Hypothalamus (tissue), 51 donors: ENCODE measurements at places on chromosomes 16 and 17.

GRCh38 chr16:11050944-11051343 is 106.6 kb downstream of the CLEC16A start:
- no peak for DNase-seq

- DNase-seq: no peak
Measured at GRCh38 chr16:51152691-51153576, 1.9 kb upstream of the SALL1 start.

DNA sequence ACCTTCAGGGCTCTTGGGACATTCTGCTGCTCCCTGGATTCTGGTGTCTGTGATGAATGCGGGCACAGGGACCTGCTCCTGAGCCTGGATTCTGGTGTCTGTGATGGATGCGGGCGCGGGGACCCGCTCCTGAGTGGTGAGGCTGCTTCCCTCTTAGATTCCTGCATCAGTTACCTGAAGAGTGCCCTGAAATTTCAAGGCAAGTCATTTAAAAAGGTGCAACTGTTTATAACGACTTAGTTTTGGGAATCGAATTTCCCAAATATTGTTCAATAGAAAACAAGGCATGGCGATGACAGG is 7.0 kb downstream of the TMEM204 start:
- no peak for DNase-seq

- no peak for DNase-seq
Measured at GRCh38 chr17:37839196-37839978, 84.8 kb upstream of the TBC1D3K start.

DNA sequence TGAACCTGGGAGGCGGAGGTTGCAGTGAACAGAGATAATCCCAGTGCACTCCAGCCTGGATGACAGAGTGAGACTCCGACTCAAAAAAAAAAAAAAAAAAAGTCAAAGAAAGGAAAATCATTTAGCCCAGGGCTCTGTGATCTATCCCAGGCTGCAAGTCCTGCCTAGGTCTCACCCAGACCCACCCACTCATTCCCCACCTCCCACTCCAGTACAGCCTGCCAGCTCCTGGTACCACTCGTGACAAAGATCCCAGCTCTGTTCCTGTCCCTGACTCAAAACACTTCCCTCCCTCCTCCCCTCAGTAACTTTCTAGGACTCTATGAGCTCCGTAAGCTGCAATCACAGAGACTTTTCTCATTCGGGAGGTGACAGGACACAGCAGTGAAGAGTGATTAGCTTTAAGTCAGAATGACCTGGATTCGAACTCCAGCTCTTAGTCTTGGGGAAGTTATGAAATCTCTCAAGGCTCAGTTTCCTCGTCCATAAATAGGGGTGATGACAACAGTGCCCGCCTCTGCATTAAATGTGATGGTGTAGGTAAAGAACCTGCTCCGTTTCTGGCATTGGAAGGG is 28.0 kb upstream of the MRPS23 start:
- DNase-seq: no peak

GRCh38 chr17:56896217-56896967 is 17.5 kb downstream of the TRIM25 start:
- no peak for DNase-seq

- no peak for DNase-seq
Measured at GRCh38 chr16:84236671-84237070, 3.1 kb downstream of the KCNG4 start.

GRCh38 chr17:35073991-35074627 is 10.6 kb upstream of the RFFL start:
- DNase-seq: no peak

DNA sequence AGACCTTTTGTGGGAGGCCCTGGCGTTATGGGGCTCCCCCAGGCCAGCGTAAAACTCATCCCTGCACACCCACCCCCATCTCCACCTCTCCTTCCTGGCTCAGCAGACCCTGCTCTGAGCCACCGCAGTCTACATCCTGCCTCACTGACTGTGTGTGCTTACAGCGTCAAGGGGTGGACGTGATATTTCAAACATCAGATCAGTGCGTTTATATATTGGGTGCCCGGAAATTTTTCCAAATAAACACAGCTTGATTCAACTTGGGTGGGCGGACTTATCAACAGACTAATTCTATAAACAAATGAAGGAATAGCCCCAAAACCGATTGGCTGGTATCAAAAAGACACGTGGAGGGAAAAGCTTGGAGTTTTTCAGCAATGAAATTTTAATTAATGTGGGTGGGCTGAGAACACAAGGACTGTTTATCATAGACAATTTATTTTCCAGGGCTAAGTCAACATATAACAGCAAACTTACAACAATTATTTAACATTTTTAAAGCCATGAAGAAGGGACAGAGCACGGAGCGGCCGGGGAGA is at the start of gene FOXL1:
TSS of gene FOXL1 (plus strand) at position 489 of the 539 bp plus-strand sequence. CDS start 175 bp downstream, outside the sequence.
- no peak for DNase-seq

- DNase-seq: no peak
Measured at GRCh38 chr17:61084260-61084659, 315.4 kb upstream of the TBX2 start.

DNA sequence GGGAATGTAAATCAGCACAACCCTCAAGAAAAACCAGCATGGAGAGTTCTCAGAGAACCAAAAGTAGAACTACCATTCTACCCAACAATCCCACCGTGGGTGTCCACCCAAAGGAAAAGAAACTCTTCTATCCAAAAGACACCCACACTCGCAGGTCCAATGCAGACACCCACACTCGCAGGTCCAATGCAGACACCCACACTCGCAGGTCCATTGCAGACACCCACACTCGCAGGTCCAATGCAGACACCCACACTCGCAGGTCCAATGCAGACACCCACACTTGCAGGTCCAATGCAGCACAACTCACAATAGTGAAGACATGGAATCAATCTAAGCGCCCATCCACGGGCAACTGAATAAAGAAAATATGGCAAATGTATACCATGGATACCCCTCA is 77.0 kb upstream of the RPH3AL start:
- DNase-seq: no peak

- DNase-seq: no peak
Measured at GRCh38 chr16:86669937-86670749, 91.8 kb downstream of the FOXL1 start.

- DNase-seq: no peak
Measured at GRCh38 chr16:31458073-31458843, 1.0 kb upstream of the ARMC5 start.

- no peak for DNase-seq
Measured at GRCh38 chr16:14613991-14614390, 16.1 kb downstream of the PARN start.

- DNase-seq: no peak
Measured at GRCh38 chr16:29308644-29309546, 97.6 kb downstream of the NPIPB11 start.

DNA sequence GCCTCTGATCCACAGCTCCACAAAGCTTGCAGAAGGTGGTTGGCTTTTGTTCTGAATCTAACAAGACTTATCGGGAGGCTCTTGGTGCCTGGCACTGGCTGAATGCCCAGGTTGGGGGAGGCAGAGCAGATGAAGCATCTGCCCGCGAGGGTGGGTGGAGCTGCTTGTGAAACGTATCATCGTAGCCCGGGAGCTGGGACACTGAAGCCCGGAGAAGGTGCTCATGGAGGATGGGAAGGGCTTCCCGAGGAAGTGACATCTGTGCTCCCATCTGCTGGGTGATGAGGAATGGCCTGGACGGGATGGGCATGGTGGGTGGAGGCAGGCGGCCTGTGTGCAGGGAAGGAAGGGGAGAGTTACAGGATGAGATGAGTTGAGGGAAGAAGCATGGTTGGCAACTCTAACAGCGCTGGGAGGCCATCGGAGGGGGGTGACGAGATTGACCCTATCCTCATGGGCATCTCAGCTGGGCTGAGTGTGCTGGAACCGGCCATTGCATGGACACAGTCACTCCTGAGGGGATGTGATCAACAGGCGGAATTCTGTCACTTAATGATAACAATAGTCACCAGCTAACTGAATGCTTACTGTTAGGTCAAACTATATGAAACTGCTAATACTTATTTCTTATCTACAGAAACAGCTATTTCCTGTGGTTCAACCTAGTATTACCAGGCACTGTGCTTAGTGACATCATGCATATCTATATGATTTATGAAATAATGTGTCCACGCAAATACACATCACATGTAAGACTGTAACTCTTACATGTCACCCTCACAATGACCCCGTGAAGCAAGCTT is 102.7 kb downstream of the ABCC6 start:
- peak; percentile 61 for DNase-seq

GRCh38 chr16:90011508-90011819 is 7.8 kb downstream of the DBNDD1 start:
- no peak for DNase-seq
